CD4-positive, alpha-beta T cell treated with Interleukin-15 for 4 hours (primary cell): ENCODE measurements at places on chromosomes 6 and 20.

DNA sequence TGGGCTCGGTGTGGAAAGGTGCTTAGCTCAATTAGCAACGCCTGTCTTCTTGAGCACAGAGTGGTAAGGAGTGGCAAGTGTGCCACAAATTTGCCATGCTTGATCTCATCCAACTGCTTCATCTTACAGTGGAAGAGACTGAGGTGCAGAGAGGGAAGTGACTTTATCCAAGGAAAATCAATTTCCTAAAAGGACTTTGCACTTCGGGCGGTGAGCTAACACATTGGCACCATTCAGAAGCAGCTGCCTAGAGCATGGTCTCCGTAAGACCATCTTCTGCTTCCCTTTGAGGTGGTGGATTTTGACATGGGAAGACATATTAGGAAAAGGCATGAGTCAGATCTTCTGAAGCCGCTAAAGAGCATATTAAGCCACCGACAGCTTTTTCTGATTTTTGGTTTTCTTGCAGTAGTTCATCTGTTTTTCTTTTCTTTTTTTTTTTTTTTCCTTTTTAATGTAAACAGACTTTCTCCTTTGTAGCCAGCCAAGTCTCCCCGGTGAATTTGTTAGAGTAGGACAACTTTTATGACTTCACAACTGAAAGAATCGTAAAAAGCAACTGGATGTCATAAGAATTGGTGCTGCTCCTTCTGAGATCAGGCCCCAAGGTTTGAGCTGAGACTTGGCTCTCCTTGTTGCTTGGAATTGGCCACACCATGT, 273.2 kb downstream of the CDC5L start:
- DNase-seq: no peak

DNA sequence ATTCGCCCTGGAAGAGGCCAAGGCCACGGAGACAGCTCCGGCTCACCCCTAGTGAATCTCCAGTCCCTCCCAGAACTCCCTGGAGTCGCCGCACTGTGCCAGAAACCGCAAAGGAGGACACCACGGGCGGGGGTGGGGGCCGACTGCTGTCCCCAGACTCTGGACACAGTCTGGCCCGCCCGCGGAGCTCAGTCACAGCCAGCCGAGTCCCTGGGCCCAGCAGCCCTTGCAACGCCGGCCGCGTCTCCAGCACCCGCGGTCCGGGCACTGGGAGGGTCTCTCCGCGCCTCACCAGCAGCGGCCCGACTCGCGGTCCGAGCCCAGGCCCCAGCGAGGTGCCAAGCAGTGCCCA, 518 bp downstream of the PEX6 start:
- DNase-seq: no peak

DNA sequence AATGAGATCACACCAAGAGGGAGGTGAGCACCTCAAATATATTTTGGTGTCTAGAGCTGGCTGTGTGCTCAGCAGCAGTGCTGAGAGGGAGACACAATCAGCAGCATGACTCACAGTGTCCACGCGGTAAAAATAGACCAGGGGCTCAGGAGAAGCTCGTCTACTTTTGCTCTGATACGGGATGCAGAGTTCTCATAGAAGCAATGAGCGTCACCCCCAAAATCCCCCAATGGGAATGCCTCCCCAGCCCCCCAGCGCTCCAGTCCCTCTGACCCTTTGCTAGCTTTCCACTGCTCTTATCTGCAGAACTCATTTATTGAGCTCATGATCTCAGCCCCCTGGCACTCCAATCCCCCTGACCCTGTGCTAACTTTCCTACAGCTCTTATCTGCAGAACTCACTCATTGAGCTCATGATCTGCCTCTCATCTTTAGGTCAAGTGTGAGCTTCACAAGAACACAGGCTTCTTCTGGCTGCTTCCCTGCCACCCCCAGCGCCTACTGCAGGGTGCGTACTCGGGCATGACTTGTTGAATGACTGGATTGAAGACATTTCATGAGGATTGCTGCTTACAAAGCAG, 34.0 kb downstream of the SYNDIG1 start:
- no peak for DNase-seq

DNA sequence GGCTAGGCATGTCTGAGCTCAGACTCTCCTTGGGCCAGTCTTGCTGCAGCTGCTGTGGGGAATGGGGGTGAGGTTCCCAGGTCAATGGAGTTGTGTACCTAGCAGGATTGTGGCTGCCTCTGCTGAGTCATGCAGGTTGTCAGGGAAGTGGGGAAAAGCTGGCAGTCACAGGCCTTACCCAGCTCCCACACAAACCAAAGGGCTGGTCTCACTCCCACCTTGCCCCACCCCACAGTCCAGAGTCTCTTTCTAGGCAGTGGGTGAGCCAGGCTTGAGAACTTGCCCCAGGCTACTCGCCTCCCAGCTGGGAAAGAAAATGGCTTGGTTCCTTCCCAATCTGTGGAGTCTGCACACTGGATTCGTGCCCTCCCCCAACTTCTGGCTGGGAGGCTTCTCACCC, 65.7 kb downstream of the SCP2D1 start:
- DNase-seq: no peak

- DNase-seq: no peak
Measured at GRCh38 chr6:108739496-108740330, 108.5 kb upstream of the ARMC2 start.

GRCh38 chr20:11394145-11394833, 523.4 kb upstream of the BTBD3 start:
- no peak for DNase-seq

- DNase-seq: no peak
Measured at GRCh38 chr20:5327356-5327755, 10.6 kb upstream of the PROKR2 start.

- DNase-seq: peak; percentile 25
Measured at GRCh38 chr6:161226009-161226964, 47.6 kb downstream of the AGPAT4 start.

GRCh38 chr6:4910037-4910760, 93.6 kb downstream of the RPP40 start:
- DNase-seq: no peak

DNA sequence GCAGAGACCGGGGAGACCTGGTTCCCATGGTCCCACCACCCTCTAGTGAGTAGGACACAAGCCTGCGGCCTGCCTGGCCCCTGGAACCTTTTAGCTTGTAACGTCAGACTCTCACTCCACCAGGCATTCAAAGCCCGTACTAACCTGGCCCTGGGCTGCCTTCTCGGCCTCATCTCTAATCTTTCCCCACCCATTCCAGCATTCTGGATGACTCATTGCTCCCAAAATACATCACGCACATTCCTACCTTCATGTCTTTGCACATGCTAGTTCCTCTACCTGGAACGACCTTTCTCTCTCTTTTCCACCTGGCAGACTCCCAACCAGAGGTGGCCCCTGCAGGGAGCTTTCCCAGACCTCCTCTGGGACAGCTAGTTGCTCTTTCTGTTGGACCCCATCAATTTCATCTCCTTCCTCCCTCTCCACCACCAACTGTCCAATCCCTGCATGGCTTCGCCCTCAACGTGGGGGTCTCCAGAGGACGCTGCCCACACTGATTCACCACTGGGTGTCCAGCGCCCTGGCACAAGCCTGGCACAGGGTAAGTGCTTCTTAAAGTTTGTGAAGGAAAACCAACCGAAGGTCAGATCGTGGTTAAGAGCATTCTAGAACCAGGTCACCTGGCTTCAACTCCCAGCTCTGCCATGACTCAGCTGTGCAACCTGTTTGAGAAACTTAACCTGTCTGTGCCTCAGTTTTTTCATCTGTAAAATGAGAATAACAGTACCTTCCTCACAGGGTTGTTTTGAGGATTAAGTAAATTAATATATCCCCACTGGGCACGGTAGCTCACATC, 35.2 kb downstream of the JPH2 start:
- DNase-seq: no peak

DNA sequence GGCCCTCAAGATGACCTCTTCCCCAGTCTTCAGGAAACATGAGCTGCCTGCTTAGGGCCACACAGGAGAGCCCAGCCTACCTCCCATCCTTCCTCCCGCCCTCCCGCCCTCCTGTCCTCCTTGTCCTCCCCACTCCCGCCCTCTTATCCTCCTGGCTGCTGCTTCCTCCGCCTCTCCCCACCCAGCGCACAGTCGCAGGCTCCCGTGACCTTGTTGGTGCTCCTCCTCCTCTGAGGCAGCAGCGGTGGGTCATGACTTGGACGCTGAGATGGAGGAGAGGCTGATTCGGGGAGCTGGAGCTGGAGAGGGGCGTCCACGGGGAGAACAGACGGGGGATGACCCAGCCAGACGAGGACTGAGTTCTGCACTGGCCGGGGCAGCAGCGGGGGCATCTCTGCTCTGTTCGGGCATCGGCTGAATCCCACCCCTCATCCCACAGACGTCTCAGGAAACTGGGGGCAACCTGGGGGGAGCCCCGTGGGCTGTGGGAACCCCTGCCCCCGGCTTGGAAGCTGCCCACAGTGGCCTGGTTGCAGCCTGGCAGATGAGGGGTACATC, 32.4 kb downstream of the CHRNA4 start:
- no peak for DNase-seq

GRCh38 chr6:118890997-118891790, 2.8 kb upstream of the ASF1A start:
- no peak for DNase-seq

DNA sequence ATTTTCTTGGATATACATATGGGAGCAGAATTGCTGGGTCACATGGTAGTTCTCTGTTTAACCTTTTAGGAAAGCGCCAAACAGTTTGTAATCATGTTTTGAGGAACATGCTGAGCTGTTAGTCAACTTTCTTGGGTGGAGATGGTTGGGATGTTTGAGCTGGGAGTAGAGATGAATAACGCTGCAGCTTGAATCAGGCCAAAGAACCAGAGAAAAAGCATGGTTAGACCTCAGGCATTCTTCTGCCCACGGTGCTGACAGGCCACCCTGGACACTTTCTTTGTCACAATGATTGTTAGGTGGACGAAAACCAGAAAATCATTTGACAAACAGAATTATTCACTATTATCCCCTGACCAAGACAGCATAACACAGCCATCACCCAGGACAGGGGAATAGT, 66.8 kb downstream of the PRDM1 start:
- DNase-seq: no peak

GRCh38 chr6:15420959-15421438, 175.1 kb downstream of the JARID2 start:
- no peak for DNase-seq

GRCh38 chr6:137798261-137798660, 68.8 kb upstream of the TNFAIP3 start:
- DNase-seq: no peak

GRCh38 chr20:58995461-58996225, 11.4 kb downstream of the CTSZ start:
- DNase-seq: no peak

GRCh38 chr6:54681987-54682386, 164.6 kb upstream of the FAM83B start:
- DNase-seq: no peak

GRCh38 chr6:90294989-90295853, 1.4 kb downstream of the BACH2 start:
- peak; percentile 50 for DNase-seq

DNA sequence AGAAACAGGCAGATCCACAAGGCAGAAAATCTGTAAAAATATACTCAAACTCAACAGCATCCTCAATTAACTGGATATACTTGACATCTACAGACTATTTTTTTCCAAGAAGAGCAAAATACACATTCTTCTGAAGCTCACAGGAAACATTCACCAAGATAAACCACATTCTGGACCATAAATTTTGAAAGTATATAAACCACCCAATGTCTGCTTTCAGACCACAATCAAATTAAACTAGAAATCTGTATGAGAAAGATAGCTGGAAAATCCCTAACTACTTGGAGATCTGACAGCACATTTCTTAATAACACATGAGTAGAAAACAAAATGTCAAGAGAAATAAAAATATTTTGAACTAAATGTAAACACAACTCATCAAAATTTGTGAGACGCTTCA, 195.5 kb downstream of the ERMARD start:
- DNase-seq: no peak

DNA sequence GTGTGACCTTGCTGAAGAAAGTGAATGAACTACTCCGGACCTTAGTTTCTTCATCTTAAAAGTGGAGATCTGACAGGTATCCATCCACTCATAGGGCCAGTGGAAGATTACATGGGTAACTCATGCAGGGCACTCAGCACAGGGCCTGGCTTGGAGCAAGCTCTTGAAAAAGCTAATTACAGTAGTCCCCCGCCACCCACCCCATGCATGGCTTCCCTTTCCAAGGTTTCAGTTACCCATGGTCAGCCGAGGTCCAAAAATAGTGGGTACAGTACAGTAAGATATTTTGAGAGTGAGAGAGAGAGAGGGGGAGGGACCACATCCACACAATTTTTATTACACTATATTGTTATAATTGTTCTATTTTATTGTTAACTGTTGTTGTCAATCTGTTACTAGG, 7.1 kb upstream of the PMEPA1 start:
- no peak for DNase-seq

GRCh38 chr6:142112451-142113061, 20.2 kb upstream of the GJE1 start:
- DNase-seq: peak; percentile 71

DNA sequence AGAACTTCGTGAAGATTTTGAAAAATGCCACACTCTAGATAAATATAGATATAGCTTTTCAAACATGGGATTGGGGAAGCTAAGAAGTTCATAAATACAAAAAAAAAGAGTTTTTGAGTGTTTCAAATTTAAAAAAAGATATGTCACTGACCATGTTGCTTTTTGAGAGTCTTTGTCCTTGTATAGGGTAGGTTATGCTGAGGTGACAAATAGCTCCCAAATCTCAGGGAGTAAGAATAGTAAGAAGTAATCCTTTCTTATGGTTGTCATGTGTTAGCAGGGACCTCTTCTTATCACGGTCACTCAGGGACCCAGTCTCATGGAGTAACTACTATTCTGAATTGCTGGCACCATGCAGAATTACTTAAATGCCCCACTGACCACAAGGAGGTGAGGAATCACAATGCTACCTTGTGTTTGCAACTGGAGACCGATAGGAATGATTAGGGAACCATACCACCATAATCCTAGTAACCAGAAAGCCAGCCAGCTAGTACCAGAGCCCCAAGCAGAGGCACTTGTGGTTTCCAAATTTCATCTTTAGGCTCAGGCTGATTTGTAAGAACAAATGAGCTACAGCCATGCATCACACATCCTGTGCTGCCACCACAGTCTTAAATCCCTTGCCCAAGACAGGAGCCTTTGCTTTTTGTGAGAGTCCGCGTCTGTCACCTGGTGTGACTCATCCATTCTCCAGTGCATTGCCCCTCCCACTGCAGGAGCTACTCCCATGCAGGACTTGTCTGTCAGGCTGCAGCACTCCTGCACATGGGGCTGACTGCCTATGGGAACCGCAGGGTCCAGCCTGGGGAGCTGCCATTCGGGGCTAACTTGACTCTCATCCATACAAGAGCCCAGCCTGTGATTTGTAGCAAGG, 42.4 kb upstream of the ADGRF4 start:
- peak; percentile 7 for DNase-seq

GRCh38 chr6:157075549-157076450, 247.5 kb downstream of the TMEM242 start:
- DNase-seq: peak; percentile 15

DNA sequence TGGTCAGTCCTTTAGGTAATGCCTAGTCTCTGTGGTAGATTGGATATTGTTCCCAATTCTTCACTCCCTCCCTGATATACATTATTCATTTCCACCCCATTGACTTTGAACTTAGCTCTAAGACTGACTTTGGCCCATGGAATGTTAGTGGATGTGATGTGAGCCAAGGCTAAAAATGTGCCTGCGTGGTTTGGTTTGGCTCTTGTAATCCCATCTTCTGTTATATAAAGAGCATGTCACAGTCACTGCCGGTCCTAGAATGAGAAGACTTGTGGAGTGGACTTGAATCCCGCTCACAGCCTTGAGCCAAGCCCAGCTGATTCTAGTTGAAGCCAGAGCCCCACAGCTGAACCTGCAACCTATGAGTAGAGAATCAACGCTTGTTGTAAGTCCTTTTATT, 23.6 kb upstream of the DNAAF9 start:
- no peak for DNase-seq
